Fibroblast of villous mesenchyme (primary cell): ENCODE measurements at places on chromosomes 1 and 21. TPM values are rescaled to one million over a fixed set of nuclear protein-coding genes. Genes with fewer than 3 reads are reported as not detected.

Gene TMEM125
- total RNA-seq, result under 0.01 TPM in 1 of 2 replicates, not detected in the other

Gene NPHS2
- total RNA-seq, result not detected in 2 replicates

Gene HOOK1
- not detected in 2 replicates for total RNA-seq

Gene ACTA1
- total RNA-seq, result not detected in 2 replicates

Gene OVAAL
- total RNA-seq, result not detected in 2 replicates

Gene FCRL6
- total RNA-seq, result not detected in 2 replicates

Gene BNIPL
- total RNA-seq, result under 0.01 TPM in 2 replicates

Gene HENMT1
- total RNA-seq, result 5.2 and 6.0 TPM in 2 replicates
